ENCODE measurements at places on chromosomes 2 and 18. TPM values are rescaled to one million over a fixed set of nuclear protein-coding genes. Genes with fewer than 3 reads are reported as not detected.

DNA sequence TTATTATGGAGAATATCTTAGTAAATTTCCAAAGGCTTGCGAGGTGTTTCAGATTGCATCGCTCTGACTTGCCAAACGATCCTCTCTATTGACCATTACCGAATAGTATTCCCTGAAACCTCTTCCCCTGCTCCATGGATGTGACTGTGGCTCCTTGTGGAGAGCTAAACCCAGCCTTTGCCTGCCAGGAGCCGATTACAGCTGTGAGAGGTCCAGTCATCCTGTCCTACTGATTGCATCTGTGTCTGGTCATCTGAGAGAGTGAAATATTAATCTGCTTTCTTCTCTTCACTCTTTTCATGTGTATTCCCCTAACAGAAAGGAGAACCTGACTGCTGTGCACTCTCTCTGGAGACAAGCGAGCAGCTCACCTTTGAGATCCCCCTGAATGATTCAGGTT, 523.9 kb upstream of the NRP2 start:
- no peak for DNase-seq

- DNase-seq = no peak
Measured at GRCh38 chr2:182230561-182230960, 196.3 kb downstream of the PDE1A start.

DCTN1 gene
- total RNA-seq = 88.9 TPM

AGXT gene
- not detected for total RNA-seq

DNA sequence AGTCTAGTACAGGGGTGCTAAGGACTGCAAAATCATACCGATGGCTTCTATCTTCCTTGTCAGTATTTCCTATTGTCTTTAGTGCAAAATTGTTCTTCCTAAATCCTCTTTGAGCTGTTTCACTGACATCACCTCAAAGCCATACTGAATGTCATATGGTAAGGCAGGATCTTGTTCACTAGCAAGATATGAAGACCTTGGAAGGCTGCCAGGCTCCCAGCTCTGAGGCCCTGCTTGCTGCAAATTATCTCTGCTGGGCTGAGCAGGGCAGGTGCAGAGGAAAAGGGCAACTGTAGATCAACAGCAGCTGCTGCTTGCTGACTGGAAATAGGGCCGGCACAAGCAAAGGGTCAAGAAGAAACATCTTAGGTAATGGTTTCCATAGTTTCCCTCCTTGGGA, 58.2 kb downstream of the PMAIP1 start:
- no peak for DNase-seq

- no peak for DNase-seq
Measured at GRCh38 chr2:216936954-216937357, 77.1 kb upstream of the TNP1 start.

- DNase-seq = no peak
Measured at GRCh38 chr2:46716927-46717326, 198.7 kb downstream of the MCFD2 start.

PROM2 gene
- 0.15 TPM for total RNA-seq

EPAS1 gene
- total RNA-seq = 79.0 TPM

INHBB gene
- total RNA-seq = not detected

GRCh38 chr2:201957091-201957490, 76.6 kb upstream of the FZD7 start:
- no peak for DNase-seq

DNA sequence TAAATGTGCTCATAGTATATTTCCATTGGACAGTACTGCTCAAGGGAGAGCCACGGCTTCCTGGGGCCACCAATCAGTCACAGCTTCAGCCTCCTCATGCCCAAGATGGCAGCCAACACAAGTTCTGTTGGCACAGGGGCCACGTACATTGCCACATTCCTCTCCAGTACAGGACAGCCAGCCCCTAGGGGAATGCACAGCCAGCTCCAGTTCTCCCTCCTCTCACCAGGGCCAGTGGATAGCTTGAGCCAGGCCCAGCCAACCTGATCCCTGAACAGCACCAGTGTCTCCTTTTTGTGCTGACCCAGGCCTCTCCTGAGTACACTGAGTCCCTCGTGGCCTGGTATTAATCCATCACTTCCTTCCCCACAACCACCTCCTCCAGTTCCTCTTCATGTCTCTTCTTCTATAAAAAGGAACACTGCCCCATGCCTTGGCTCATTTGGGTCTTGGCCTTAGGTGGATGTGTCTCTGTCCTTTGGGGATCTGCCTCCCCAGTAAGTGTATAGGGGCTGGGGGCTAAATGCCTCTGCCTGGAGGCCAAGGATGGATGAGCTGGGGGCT, 168.7 kb downstream of the TNS1 start:
- DNase-seq = no peak

RIT2 gene
- total RNA-seq = not detected

FBLN7 gene
- total RNA-seq = 7.3 TPM

TCF23 gene
- not detected for total RNA-seq

AQP12A gene
- total RNA-seq = not detected

EIF5B gene
- total RNA-seq = 37.3 TPM

RND3 gene
- not detected for total RNA-seq

GRCh38 chr2:239724851-239725550, 300.1 kb downstream of the NDUFA10 start:
- no peak for DNase-seq

DNA sequence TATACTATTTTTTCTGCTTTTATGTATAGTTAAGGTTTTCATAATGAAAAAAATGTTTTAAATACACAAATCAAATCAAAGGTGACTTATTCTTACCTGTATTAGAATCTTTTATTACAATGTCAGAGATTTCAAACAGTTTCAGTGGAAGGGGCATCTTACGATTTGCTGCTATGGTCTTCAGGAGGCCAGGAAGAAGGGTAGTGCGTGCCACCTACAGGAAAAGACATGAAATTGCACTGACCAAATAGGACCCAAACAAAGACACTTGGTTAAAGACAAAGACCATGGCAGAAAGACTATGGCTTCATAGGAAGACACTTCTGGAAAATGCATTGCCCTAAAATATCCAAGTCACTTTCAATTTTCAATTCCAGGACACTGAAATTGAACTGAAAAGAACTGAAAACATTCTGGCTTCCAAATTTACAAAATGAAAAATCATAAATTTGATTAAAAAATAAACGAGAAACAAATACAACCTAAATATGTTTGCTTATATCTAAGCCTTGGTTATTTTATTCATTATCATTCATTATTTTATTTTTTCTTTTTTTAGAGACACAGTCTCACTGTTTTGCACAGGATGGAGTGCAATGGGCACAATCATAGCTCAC, 42.1 kb downstream of the FARSB start:
- DNase-seq = no peak

PLB1 gene
- 1.1 TPM for total RNA-seq

DNA sequence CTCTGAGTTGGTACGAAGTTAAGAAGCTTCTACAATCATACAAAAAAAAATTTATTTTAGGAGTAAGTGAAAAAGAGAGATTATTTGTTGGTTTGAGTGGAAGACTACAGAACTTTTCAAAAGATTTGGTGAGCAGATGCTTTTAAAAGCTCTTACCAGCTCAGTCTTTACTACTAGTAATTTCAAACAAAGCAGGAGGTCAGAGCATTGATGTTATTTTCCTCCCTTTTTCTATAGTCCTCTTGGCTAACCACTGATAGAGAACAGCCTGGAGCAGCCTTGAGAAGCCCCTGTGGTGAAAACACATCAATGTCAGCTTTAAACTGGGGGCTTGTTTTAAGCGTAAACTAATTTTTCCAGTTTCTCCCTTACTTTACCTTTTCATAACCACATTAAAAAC, 559.3 kb upstream of the CDH2 start:
- no peak for DNase-seq

ICOS gene
- total RNA-seq = 63.0 TPM

- no peak for DNase-seq
Measured at GRCh38 chr2:211417544-211417943, 861.1 kb downstream of the CPS1 start.

FSHR gene
- total RNA-seq = not detected

- DNase-seq = no peak
Measured at GRCh38 chr2:239313776-239314175, 87.0 kb downstream of the HDAC4 start.

DNA sequence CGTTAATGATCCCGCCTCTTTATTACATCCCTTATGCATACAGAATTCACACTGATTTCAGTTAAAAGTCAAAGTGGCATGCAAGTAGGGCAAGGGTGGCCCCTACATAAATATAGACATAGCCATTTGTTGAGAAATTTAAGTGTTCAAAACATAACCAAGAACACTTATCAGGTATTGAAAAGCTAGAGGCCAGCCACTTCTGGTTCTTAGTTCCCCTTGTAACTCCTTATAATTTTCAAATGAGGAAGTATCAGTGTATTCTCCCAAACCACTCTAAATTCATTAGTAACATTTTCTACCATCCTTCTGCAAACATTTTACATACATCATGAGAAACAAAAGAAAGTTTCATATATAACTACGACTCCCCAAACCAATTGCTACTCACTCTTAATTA, 5.8 kb upstream of the ARL5A start:
- DNase-seq = no peak

SLC4A5 gene
- 3.4 TPM for total RNA-seq

ZC3H6 gene
- total RNA-seq = 14.7 TPM

- no peak for DNase-seq
Measured at GRCh38 chr2:121955872-121956271, 200.4 kb downstream of the TSN start.

DNA sequence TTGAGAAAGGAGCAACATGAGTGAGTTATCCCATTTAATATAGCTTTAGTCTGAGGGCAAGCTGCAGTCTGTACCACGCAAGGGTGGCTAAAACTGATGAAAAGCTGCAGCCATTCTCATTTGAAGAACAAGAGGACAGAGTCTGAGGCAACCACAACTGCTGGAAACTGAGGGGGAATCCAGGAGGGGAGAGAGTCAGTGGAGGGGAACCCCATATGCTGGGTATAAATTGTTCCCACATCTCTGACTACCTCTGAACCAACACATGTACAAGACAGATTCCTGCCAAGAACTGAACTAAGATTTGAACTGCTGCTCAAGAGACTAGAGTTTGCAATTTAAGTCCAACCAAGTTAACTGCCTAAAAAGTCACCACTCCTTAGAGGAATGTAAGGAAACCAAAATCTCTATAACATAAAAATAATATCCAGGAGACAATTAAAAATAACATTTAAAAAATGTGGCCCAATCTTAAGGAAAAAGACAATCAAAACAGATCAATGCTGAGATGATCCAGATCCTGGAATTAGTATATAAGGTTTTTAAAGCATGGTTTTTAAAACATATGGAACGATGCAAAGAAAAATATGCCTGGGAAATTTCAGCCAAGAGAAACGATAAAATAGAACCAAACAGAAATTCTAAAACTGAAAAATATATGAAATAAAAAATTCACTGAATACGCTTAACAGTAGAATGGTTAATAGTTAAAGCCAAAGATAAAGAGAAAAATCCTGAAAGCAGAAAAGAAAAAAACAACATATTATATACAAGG, 11.2 kb downstream of the CWC22 start:
- no peak for DNase-seq

SOCS6 gene
- total RNA-seq = 2.1 TPM

DNA sequence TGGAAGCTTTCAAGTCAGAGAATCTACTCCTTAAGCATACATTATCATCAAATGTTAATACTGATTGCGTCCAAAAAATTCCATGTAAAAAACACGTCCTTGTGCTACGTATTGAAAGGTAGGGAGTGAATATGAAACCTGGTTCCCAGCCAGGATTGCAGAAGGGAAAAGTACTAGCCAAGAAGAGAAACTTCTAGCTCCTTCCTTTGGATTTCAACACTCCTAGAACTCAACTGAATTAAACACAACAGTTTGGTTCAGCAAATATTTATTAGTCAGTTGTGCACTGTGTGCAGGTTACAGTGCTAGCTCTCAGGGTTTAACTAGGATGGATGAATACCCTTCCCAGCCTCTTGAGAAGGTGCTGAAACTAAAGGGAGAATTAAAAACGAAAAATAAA, 33.9 kb upstream of the FHL2 start:
- DNase-seq = no peak

DNA sequence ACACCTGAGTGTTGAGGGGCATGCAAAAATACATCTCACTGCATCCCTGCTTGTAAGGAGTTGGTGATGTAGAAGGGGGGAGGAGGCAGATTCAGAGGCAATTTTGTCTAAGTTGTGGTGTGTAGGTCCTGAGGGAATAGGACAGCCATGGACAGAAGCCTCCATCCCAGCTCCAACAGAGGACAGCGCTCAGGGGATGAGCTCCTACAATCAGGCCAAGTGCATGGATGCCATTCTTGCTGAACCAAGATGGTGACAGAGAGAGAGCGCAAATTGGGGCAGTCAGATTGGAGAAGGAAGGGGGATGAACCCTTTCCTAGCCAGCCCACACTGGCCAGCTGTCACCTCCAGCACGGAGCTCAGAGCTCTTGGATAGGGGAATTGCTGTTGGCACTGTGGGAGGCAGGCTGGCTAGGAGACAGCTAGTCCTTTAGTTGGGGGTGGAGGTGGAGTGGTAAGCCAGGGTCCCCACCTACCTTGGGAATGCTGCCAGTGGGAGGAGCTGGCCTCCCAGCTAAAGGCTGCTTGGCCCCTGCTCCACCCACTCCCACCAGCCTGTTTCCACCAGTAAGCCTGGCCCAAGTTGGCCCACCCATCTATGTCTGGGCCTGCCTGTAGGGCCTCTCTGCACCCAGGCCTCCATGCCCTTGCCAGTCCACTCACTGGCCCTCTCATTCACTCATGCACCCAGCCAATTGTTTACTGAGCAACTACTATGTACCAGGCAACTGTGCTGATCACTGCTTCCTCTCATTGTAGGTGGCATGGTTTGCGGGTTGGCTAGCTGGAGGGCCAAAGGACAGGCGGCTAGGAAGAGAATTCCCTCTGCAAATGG, 2.5 kb upstream of the PER2 start:
- no peak for DNase-seq

PLGLB1 gene
- total RNA-seq = 2.8 TPM

DNA sequence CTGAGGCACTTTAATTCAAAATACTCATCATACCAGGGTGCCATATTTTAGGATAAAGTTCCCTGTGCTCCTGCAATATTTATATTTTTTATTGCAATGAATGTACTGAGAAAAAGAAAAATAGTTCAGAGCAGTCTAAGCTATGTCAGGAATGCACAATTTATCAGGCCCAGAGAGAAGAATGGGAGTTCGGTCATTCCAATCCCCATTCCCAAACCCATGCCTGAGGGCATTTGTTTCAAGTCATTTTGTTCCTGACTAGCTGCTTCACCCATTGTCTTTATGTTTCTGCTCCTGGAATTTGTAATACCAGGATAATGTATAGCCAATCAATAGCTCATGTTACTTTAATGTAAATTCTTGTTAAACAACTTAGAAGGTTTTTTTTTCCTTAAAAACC, 24.4 kb upstream of the FTCDNL1 start:
- no peak for DNase-seq

DNA sequence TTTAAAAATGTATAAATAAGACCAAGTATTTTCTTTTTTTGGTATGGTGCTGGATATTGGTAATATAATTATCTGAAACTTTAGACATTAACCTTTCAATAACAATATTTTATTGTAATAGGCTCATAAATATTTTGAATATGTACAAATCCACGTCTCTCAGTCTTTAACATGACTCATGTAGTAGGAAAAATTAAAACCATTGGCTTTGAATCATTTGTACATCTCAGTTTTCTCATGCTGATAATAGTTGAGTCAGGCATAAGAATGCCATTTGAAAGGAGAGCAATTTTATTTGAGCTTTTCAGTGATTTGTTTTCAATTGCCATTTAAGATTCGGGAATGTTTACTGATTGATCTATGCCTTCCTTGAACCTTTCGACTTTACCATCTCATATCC, 364.8 kb downstream of the TGIF1 start:
- DNase-seq = no peak

NCKAP1 gene
- total RNA-seq = 4.3 TPM

ATAD2B gene
- 19.5 TPM for total RNA-seq

All from activated CD4-positive, alpha-beta memory T cell treated with anti-CD3 and anti-CD28 coated beads, Interleukin-2, amount 10 ng/mL, durations not matched to agents 7 days and 5 days (primary cell).